ENCODE measurements at places on chromosomes 5 and 9.

- DNase-seq: no peak
Measured at GRCh38 chr5:58752104-58752503, 169.2 kb downstream of the RAB3C start.

- DNase-seq: no peak
Measured at GRCh38 chr9:133777068-133777791, 39.1 kb upstream of the SARDH start.

- DNase-seq: no peak
Measured at GRCh38 chr5:98206566-98206965, 566.9 kb upstream of the RGMB start.

GRCh38 chr5:12217039-12217438, 312.8 kb upstream of the CTNND2 start:
- DNase-seq: no peak

DNA sequence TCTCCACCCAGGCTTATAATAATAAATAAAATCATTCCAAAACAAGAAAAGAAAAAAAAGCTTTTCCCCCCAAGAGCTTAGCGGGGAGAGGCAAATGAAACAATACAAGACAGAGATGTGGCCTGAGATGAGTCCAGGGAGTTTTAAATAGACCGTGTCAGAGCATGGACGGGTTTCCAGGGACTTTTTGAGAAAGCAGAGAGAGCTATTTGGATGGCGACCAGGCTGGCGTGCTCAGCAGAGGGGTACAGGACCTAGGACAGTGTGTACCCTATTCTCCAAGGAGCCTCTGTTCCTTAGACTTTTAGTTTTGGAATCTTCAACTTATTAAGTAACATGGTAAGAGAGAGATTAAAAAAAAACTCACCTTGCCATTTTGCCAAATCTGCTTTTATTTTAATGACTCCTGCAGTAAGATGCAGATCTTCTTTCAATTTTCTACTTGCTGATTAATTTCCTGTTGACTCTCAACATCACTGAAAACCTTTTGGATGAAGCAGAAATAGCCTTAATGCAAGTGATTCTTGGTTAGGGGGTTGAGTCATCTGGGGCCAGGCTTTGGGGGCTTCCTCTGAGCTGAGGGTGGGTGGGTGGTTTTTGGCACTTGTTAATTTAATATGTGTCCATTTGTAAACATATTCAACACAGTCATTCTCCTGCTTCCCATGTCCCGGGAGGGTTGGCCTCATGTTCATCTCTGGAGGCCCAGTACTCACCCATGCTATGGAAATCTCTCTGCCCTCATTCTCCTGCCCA, 49.6 kb upstream of the OSMR start:
- no peak for DNase-seq

- DNase-seq: no peak
Measured at GRCh38 chr9:87093777-87094176, 146.5 kb upstream of the GAS1 start.

DNA sequence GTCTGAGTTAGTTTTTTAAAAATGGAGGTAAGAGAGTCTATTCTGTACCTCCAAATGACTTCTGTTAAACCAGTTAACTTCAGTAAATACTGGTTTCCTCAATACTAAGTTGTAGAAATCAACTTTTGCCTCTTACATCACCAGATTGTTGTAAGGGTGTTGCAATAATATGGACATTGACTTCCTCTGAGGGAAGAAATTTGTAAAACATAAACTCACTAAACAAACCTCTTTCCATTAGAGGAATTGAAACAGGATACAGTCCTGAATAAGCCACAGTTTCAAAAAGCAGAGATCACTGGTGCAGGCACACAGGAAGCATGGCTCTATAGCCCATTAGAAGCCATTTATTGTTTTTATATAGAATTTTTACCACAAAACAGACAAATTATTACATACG, 32.7 kb upstream of the SLCO6A1 start:
- DNase-seq: no peak

Data from GM18507 (cell line).